ENCODE measurements at places on chromosomes 6 and 20.

GRCh38 chr20:3071266-3071609 lies 182 bp upstream of the OXT start:
- no peak for DNase-seq

DNA sequence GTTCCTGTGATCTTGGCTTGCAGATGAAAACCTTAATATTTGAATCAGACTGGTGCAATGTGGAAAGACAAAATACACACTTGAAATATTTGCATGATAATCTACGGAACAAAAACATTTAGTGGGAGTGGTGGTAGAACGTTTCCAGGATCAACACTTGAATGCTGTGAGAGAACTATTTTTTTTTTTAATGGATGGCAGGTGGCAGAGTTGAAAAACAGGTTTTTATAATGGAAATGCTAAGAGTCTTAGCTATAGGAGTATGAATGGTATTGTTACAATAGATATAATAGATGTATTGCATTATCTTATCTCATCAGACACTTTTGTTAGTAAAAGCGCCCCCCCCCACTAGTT lies 49.2 kb downstream of the CDKAL1 start:
- DNase-seq, result no peak

DNA sequence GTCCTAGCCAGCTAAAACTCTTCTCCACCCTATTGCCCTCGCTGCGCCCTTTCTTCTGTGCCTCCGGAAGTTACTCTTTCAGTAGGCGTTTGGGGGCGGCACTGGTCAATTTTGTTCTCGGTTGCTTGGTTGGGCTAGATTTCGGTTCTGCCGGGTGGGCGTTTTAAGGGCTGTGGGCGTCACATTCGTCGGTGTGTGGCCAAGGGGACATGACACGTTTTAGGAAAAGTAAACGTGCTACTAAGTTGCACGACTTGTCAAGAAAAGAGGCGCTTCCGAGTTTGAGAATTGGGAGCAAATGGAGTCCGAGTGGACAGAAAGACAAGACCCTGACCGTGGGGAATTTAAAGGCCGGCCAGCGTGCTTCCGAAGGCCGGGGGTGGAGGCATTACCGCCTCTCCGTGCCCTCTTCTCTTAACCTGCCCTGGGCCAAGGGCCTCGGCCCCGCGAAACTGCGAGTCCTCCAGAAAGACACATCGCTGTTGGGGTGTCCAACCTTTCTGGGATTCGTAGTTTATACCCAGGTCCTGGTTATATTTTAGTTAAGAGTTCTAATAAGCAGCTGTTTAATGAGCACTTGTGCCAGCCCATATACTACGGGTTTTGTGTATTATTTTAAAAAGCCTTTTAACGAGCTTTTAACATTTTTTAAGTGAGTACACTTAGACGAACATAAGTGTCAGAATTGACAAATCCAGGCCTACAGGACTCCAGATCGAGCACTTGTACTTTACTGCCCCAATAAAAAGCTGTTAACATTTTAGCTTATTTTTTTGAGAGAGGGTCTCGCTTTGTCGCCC lies 664 bp upstream of the BAG6 start:
- peak; percentile 90 for DNase-seq

DNA sequence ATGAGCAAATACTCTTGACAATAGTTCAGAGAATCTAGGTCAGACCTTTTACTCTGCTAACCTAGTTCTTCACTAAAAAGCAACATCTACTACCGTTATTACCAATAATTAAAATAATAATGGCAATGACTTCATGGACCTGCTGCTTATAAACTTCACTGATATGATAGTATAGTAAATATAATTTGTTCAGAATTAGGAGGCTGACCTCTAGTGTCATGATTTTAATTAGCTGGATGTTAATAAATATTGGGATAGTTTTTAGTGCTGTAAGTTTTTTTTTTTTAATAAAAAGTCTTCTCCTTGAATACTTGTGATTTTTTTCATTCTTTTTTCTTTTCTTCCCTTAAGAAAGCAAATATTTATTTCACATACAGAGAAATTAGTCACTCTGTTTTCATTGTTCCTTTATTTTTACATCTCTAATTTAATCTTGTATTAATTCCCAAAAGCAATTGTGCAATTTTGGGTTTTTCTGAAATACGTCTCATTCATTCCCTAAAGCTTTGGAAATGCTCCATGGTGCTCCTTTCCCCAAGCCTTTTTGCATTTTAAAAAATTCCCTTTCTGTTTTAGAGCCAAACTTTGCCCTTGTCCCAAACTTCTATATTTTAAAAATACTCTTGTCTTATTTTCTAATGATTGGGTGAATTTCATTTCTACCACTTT lies 46.6 kb upstream of the UST start:
- no peak for DNase-seq

GRCh38 chr20:47389867-47390347 lies 33.4 kb upstream of the ZMYND8 start:
- DNase-seq, result no peak

GRCh38 chr6:135114355-135115145 lies 59.9 kb upstream of the HBS1L start:
- DNase-seq, result no peak

GRCh38 chr6:157410045-157410444 lies 29.1 kb downstream of the ZDHHC14 start:
- no peak for DNase-seq

DNA sequence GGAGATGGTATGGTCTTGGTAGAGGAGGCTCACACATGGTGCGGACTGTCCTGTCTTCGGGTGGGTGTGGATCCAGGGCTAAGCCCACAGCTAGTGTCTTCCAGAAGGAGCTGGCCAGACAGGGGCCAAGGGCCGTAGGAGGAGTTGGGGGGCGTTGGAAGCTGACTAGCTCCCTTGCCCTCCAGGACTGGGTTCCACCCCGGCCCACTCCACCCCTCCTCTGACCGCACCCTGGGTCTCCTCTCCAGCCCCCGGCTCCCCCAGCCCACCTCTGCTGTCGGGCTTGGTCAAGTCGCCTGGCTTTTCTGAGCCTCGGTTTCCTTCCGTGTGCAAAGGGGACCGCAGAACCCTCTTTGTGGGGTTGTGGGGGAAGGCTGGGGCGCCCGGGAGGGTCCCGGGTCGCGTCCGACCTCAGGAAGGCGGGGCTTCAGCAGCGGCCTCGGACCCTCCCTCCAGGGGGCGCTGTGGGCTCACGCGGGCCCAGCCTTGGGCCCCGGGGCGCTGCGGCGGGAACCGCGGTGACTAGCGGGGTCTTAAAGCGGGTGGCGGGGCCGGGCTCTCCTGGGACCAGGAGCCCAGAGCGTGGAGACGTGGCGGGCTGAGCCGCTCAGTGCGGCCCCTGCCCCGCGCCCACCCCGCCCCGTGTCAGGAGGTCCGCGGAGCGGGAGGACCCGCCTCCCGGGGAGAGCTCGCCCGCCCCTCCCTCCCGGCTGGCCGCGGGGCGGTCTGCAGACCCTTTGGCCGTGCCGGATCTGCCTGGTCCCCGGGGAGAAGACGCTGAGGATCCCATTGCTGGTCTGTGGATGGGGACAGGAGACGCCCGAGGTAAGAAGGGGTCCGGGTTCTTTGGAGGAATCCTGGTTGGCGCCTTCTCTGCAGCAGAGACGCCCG lies 5.4 kb downstream of the NPBWR2 start:
- peak; percentile 77 for DNase-seq

Measured in GM19239 (cell line).